ENCODE measurements at places on chromosomes 16 and 17.

GRCh38 chr17:20967776-20968175, 75.0 kb downstream of the USP22 start:
- no peak for DNase-seq

DNA sequence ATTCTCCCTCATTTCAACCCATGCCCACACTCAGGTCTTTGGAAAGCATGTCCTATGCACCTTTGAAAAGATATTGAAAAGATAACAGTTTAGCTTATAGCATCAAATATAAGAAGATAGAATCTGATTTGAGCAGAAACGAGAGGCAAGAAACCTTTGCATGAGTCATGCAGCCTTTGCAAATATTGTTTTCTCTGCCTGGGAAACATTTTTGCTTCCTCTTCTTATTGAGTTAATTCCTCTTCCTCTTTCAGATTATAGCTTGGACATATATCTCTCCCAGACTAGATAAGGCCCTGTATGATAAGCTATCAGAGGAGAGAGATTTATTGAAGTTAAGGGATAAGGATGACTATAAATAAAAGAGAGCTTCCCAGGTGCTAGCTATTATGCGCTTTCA, 46.1 kb upstream of the KCNJ2 start:
- DNase-seq, result no peak

GRCh38 chr17:16381496-16381820, 567 bp downstream of the UBB start:
- no peak for DNase-seq

- DNase-seq, result no peak
These were observed 718 bp downstream of the ATP2A3 start for GRCh38 chr17:3963237-3964201.

GRCh38 chr17:2090804-2091534, 36.1 kb downstream of the HIC1 start:
- DNase-seq, result no peak
